ENCODE measurements at places on chromosomes 4 and X. TPM values are rescaled to one million over a fixed set of nuclear protein-coding genes. Genes with fewer than 3 reads are reported as not detected.

GRCh38 chr4:7647186-7647585, 212.5 kb upstream of the PSAPL1 start:
- DNase-seq, result no peak

GRCh38 chr4:74328501-74328900, 20.2 kb downstream of the EPGN start:
- DNase-seq, result no peak

GRCh38 chr4:14028862-14029261, 401.3 kb upstream of the BOD1L1 start:
- no peak for DNase-seq

DOK7 gene
- total RNA-seq, result 0.99 TPM

REELD1 gene
- total RNA-seq, result 0.20 TPM
